Cerebellar cortex (tissue), 1 donor: ENCODE measurements at places on chromosomes 1 and 21.

GRCh38 chr1:57797084-57797483, 373.2 kb upstream of the DAB1 start:
- no peak for DNase-seq

DNA sequence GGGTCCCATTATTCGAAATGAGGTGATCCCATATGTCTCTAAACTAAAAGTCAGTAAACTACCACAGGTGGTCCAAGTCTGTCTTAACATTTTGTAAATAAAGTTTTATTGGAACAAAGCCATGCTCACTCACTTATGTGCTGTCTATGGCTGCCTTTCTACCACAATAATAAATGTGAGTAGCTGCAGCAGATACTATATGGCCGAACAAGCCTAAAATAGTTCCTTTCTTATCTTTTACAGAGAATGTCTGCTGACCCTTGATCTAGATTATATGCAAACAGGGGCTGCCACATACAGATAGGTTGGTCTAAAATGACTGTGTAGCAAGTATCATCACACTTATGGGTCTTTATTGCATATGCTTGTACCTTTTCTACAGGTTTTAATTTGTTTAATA, 140.0 kb downstream of the VAV3 start:
- no peak for DNase-seq

- no peak for DNase-seq
These were observed 6.7 kb downstream of the RNF223 start for GRCh38 chr1:1067284-1067859.

- DNase-seq, result peak; percentile 95
These were observed 39.9 kb upstream of the TENT5C start for GRCh38 chr1:117565745-117566455.
